ENCODE measurements at places on chromosomes 2 and 18. TPM values are rescaled to one million over a fixed set of nuclear protein-coding genes. Genes with fewer than 3 reads are reported as not detected.
A peak's percentile ranks its signal among the peaks of the same experiment; 100 is the strongest.

DNA sequence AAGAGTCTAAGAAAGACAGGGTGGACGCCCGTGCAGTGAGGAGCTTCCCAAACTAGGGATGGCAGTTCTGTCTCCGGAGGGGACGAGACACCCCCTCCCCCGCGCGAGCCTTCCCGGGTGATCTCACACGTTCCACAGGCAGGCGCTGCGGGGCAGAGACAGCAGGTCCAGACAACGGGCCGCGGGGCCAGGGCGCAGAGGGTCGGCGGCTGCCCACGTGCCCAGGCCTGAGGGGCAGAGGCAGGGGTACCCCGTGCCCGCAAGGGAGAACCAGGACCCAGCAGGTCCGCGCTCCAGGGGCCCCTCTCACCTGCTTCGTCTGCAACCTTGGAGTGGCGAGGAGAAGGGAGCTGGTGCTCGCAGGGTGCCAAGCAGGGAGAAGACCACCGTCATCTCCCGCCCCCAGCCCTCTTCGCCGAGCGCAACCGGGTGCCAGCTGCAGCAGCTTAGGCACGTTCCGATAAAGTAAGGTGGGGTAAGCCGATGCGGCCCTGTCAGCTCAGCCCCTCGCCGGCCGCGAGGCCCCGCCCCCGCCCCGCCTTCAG lies at the start of gene GPR155:
Gene GPR155 (minus strand): TSS at position 467 of the 545 bp plus-strand sequence. CDS start 5,073 bp downstream, outside the sequence.
- H3K27ac ChIP-seq: peak within 1 kb of the TSS; percentile 68
- H3K27me3 ChIP-seq: no peaks in the 10 kb centered on the region
- peaks cover 17% of the 10 kb centered on the region for H3K4me1 ChIP-seq
- DNase-seq: peak; percentile 19
- H3K4me3 ChIP-seq: peak within 1 kb of the TSS; percentile 90

The PKDCC gene
- total RNA-seq: 75.8 TPM

- H3K4me1 ChIP-seq: peaks cover 5% of the 10 kb centered on the region
- H3K4me3 ChIP-seq: peak overlapping the region; percentile 84
- H3K36me3 ChIP-seq: no peaks in the 10 kb centered on the region
- no peaks in the 10 kb centered on the region for H3K27me3 ChIP-seq
- no peak overlapping the region for H3K27ac ChIP-seq
Observed at GRCh38 chr2:172427990-172428831, 825 bp downstream of the ITGA6 start.

DNA sequence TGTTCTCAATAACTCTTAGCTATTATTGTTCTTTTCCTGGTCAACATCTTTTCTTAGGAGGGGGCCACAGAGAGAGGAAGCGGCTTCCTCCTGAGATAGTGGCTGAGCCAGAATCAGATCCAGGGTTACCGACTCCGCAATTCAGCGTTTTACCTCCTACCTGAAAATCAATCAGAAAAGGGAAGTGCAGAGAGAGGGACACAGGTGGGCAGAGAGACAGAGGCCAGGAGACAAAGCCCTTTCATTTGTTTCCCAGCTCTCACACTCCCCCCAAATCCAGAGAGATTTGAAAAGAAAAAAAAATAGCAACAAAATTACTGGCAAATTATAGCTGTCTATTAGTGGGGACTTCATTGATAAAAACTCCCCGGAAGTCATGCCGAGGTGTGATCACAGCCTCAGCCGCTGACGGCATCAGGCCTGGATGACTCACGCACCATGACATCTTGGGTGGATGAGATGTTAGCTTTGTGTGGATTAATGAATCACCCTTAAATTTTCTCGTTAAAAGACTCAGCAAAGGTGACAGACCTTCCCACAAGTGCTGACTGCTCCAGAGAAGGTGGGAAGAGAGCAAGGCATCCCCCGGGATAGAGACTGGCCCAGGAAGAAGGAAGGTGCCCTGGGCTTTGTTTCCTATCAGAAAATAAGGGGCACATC lies 120.7 kb downstream of the LOXHD1 start:
- DNase-seq: no peak
- H3K4me1 ChIP-seq: no peaks in the 10 kb centered on the region
- no peak overlapping the region for H3K4me3 ChIP-seq
- H3K27me3 ChIP-seq: no peaks in the 10 kb centered on the region

The RBM43 gene
- 2.0 TPM for total RNA-seq

DNA sequence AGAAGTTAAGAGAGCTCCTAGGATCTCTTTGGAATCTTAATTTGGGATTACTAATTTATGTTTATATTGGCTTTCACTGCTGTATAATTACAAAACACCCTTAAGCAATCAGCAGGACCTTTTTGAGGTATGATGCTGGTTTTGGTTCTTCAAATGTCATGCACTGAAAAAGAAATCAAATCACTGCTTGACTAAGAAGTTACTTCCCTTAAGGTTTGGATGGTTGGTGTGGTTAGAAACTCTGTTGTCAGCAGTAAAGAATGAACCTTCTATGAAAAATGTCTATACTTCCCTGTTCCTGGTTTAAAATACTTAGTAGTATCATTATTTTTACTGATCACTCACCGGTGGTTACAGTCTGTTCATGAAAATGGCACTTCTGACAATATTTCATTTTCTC lies 5.5 kb downstream of the COLEC12 start:
- H3K27me3 ChIP-seq: no peaks in the 10 kb centered on the region
- H3K27ac ChIP-seq: no peak overlapping the region
- no peaks in the 10 kb centered on the region for H3K36me3 ChIP-seq
- DNase-seq: no peak

- H3K36me3 ChIP-seq: no peaks in the 10 kb centered on the region
- no peak overlapping the region for H3K27ac ChIP-seq
- H3K4me3 ChIP-seq: no peak overlapping the region
- peaks cover 7% of the 10 kb centered on the region for H3K27me3 ChIP-seq
- H3K4me1 ChIP-seq: no peaks in the 10 kb centered on the region
- no peak for DNase-seq
Observed at GRCh38 chr18:47254341-47254939, 3.0 kb upstream of the SKOR2 start.

DNA sequence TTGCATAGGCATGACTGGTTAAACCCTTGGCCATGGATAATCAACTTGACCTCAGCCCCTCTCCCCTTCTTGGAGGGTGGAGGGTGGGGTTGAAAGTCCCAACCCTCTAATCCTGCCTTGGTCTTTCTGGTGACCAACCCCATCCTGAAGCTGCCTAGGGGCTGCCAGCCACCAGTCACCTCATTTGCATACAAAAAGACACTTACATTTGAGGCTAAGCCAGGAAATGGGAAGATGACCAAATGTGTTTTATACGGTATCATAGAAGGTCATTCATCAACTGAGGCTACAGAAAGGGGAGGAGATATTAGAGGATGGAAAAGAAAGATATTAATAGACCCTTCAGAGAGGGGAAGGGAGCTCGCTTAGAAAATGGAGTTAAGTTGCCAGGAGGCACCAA lies 96.8 kb downstream of the NCK2 start:
- no peak overlapping the region for H3K4me3 ChIP-seq
- H3K4me1 ChIP-seq: no peaks in the 10 kb centered on the region
- no peaks in the 10 kb centered on the region for H3K27me3 ChIP-seq

DNA sequence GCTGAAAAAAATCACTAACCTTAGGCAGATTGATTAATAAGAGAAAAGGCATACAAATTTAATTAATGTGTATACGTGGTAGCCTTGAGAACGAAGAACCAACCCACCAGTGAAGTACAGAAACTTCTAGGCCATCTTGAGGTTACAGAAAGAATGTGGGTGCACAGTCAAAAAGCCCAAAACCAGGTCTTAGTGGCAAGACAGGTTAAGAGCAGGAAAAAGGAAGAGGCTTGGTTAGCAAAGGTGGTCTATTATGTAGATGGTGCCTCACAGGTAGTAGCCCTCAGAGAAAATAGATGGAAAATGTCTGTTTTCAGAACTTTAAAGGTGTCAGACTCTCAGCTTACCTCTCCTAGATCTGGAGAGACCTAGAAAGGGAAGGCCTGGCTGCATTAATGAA lies 22.0 kb upstream of the SLC35G4 start:
- H3K36me3 ChIP-seq: no peaks in the 10 kb centered on the region
- H3K4me1 ChIP-seq: no peaks in the 10 kb centered on the region
- no peak overlapping the region for H3K4me3 ChIP-seq
- no peak for DNase-seq
- no peaks in the 10 kb centered on the region for H3K27me3 ChIP-seq

- DNase-seq: no peak
- H3K27ac ChIP-seq: no peak overlapping the region
- H3K27me3 ChIP-seq: no peaks in the 10 kb centered on the region
- H3K36me3 ChIP-seq: no peaks in the 10 kb centered on the region
- no peak overlapping the region for H3K4me3 ChIP-seq
- H3K4me1 ChIP-seq: no peaks in the 10 kb centered on the region
Observed at GRCh38 chr18:38010971-38011857, 445.6 kb upstream of the CELF4 start.

The SIGLEC15 gene
- 0.49 TPM for total RNA-seq

The SERPINB12 gene
- not detected for total RNA-seq

DNA sequence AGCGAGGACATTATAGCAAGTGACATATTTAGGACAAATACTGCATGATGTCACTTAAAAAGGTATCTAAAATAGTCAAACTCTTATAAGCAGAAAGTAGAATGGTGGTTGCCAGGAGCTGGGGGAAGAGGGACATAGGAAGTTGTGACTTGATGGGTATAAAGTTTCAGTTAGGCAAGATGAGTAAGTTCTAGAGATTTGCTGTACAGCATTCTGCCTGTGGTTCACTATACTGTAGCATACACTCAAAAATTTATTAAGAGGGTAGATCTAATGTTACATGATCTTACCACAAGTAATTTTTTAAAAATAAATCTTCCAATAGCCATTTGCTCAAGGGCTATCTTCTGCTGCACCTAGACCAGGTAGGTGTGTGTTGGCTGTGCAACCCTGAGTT lies 78.1 kb upstream of the NPAS2 start:
- DNase-seq: no peak
- no peak overlapping the region for H3K27ac ChIP-seq
- peaks cover 4% of the 10 kb centered on the region for H3K4me1 ChIP-seq
- no peaks in the 10 kb centered on the region for H3K27me3 ChIP-seq

The MC2R gene
- not detected for total RNA-seq

- H3K4me1 ChIP-seq: no peaks in the 10 kb centered on the region
- H3K4me3 ChIP-seq: no peak overlapping the region
- no peak for DNase-seq
- no peaks in the 10 kb centered on the region for H3K36me3 ChIP-seq
- no peak overlapping the region for H3K27ac ChIP-seq
Observed at GRCh38 chr18:76689646-76690264, 132.6 kb upstream of the ZNF236 start.

The SLC5A7 gene
- not detected for total RNA-seq

The RAX gene
- total RNA-seq: not detected

GRCh38 chr18:42632801-42633200 lies 482.7 kb downstream of the RIT2 start:
- no peak for DNase-seq
- H3K4me3 ChIP-seq: no peak overlapping the region
- no peaks in the 10 kb centered on the region for H3K36me3 ChIP-seq
- H3K4me1 ChIP-seq: no peaks in the 10 kb centered on the region
- H3K27ac ChIP-seq: no peak overlapping the region

GRCh38 chr2:62938126-62938525 lies 112.5 kb upstream of the OTX1 start:
- DNase-seq: no peak
- no peaks in the 10 kb centered on the region for H3K27me3 ChIP-seq
- no peak overlapping the region for H3K4me3 ChIP-seq
- H3K4me1 ChIP-seq: no peaks in the 10 kb centered on the region
- no peak overlapping the region for H3K27ac ChIP-seq
- no peaks in the 10 kb centered on the region for H3K36me3 ChIP-seq

GRCh38 chr18:38709122-38709521 lies 1143.5 kb upstream of the CELF4 start:
- no peaks in the 10 kb centered on the region for H3K4me1 ChIP-seq
- H3K4me3 ChIP-seq: no peak overlapping the region

DNA sequence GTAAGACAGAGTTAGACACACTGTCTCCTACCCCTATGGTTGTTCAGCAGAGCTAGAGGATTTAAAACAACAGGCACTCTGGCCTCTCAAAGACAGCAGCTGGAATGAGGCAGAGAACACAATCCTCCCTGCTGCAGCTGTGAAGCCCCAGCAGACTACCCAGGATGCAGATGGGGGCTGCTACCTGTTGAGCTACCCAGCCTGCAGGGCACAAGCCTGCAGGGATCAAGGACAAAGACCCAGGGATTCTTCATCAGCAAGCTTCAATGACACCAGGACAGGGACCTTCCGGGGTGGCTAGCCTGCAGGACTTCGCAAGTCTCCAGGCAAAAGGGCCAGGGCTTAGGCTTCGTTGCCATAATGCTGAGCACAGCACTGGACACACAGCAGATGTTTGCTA lies 27.2 kb downstream of the GALNT14 start:
- no peaks in the 10 kb centered on the region for H3K36me3 ChIP-seq
- H3K4me1 ChIP-seq: no peaks in the 10 kb centered on the region
- no peak overlapping the region for H3K4me3 ChIP-seq

- no peaks in the 10 kb centered on the region for H3K27me3 ChIP-seq
- H3K27ac ChIP-seq: no peak overlapping the region
- H3K36me3 ChIP-seq: no peaks in the 10 kb centered on the region
- no peak overlapping the region for H3K4me3 ChIP-seq
Observed at GRCh38 chr2:8015848-8016600, 665.8 kb upstream of the ID2 start.

DNA sequence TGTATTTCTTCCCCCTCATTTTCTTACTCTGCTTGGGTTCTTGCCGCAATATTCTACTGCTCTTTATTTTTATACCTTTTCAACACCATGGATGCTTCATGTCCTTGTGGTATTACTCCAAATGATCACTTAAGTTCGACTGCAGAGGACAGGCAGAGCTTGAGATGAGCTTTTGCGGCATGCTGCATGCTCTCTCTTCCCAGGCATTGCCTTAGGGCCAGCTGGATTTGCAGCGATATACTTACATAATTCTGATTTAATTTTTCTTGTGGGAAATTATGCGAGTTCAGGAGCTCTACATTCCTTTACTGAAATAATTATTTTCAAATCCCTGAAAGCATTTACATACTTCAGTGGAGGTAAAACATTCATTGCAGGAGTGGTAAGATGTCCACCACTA lies 288.1 kb downstream of the CCDC102B start:
- H3K4me1 ChIP-seq: no peaks in the 10 kb centered on the region
- no peaks in the 10 kb centered on the region for H3K36me3 ChIP-seq
- H3K27ac ChIP-seq: no peak overlapping the region

- H3K4me3 ChIP-seq: no peak overlapping the region
- H3K27me3 ChIP-seq: no peaks in the 10 kb centered on the region
- DNase-seq: no peak
- H3K36me3 ChIP-seq: no peaks in the 10 kb centered on the region
Observed at GRCh38 chr2:109528811-109529501, 84.8 kb downstream of the SEPTIN10 start.

GRCh38 chr18:38619129-38619528 lies 1053.5 kb upstream of the CELF4 start:
- no peaks in the 10 kb centered on the region for H3K4me1 ChIP-seq
- no peak for DNase-seq
- H3K27ac ChIP-seq: no peak overlapping the region
- H3K27me3 ChIP-seq: no peaks in the 10 kb centered on the region
- H3K4me3 ChIP-seq: no peak overlapping the region

GRCh38 chr2:80092474-80092873 lies 212.1 kb downstream of the LRRTM1 start:
- H3K36me3 ChIP-seq: no peaks in the 10 kb centered on the region
- no peak for DNase-seq
- no peak overlapping the region for H3K27ac ChIP-seq
- H3K4me1 ChIP-seq: no peaks in the 10 kb centered on the region

The MEP1B gene
- total RNA-seq: not detected

GRCh38 chr2:165287094-165287778 lies 48.0 kb downstream of the SCN2A start:
- no peak for DNase-seq
- H3K36me3 ChIP-seq: no peaks in the 10 kb centered on the region
- no peak overlapping the region for H3K4me3 ChIP-seq

Data from thoracic aorta (tissue), 2 donors.